ENCODE measurements at places on chromosomes 3 and 15.

- no peak for DNase-seq
Observed at GRCh38 chr3:9402410-9403228, 5.2 kb downstream of the SETD5 start.

- DNase-seq: no peak
Observed at GRCh38 chr3:50112462-50112861, 23.7 kb downstream of the RBM5 start.

DNA sequence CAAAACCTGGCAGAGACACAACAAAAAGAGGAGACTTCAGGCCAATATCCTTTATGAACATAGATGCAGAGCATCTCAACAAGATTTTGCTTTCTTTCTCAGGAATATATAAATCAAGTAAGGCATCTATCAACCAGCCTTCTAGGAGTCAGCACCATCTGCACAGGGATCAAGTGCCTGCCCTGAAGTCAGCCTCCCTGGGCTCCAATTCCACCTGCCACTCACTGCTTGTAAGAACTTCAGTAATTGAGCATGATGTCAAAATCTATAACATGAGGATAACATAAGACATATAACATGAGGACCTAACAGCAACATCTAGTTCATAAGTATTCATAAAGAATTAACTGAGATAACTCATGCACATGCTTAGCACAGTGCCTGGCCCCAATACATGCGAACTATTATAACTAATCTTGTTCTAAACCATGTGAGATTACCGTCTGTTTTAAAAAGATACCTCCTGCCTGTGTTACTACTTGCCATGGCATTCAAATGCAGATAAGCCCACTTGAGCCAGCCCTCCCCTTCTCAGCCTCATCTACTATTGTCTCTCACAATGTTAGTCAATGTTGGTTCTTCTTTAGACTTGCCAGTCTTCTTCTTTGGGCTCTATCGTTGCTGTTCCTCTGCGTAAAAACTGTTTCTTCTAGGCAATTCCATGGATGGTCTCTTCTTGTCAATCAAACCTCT is 91.6 kb downstream of the PLD1 start:
- no peak for DNase-seq

- DNase-seq: no peak
Observed at GRCh38 chr15:73965094-73965757, 26.9 kb downstream of the STOML1 start.

DNA sequence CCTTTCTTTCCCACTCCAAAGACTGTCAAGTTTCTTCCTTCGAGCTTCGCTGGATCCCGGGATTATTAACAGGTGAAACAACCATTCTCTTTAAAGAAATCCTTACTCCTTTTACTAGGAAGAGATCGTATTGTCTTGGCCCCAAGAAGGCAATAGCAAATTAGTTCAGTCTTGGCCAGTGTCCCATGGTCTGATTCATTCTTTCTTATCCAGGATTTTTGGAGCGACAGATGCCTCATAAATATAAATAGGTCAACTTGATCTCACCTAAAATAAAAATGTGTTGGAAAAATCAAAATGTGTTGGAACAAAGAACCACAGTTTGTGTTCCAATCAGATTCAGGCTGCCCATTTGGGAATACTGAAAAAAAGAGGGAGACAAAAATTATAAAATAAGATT is 140.1 kb upstream of the TMEM108 start:
- DNase-seq: no peak

- no peak for DNase-seq
Observed at GRCh38 chr3:111786922-111787321, 72.1 kb upstream of the PHLDB2 start.

GRCh38 chr3:38620236-38620635 is 29.3 kb downstream of the SCN5A start:
- DNase-seq: no peak

DNA sequence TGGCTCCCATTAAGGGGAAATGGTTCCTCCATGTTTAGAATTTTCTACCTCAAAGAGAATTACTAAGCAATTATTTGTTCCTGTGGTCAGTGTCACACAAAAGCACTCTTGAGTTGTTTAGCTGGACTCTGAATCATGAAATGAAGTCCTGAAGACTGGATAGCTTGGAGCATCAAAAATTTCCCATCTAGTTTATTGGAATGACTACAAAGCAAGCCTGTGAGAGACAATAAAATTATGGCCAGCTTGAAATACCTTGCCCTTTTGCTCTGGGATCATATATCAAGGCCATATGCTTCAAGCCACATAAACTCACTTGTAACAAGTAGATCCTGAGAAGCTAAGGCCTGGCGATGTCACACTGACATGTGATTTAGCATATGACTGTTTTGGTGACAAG is 292.3 kb downstream of the TIGIT start:
- DNase-seq: no peak

DNA sequence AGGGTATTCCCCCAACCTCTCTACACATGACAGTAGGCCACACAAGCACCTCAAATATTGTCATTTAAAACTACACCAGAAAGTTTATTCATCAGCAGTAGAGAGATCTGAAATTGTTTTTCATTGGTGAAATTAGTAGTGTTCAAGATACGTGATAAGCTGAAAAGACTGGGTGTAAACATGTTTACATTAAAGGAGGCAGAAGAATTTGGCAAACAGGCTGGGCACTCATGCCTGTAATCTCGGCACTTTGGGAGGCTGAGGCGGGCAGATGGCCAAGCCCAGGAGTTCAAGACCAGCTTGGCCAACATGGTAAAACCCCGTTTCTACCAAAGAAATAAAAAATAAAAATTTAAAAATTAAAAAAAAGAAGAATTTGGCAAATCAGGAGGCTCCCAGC is 255.6 kb downstream of the FOXP1 start:
- no peak for DNase-seq

GRCh38 chr3:34056181-34056910 is 257.9 kb downstream of the PDCD6IP start:
- no peak for DNase-seq

DNA sequence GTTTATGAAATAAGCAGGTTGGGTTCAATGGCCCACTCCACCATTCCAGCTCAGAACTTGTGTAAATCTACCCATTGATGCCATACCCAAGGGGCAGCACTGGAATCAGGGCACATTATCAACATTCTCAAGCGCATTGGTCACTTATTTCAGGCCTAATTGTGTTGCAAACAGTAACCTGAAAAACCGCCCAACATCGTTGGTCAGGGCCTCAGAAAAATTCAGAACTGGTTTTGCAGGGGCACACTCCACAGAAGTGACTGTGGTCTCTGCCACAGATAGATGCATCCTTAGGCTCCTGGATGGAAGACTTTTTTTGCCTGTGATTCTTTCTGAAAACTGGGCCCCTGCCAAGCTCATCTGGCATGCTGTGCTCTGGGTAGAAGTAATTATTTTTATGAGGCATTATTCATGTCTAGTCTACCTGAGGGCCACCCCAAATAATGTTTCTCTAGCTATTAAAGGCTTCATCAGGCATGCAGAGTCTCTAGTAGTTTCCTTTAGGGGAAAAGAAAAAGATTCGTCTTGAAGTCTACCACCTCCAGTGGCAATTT is 21.7 kb upstream of the LRTM1 start:
- DNase-seq: no peak

DNA sequence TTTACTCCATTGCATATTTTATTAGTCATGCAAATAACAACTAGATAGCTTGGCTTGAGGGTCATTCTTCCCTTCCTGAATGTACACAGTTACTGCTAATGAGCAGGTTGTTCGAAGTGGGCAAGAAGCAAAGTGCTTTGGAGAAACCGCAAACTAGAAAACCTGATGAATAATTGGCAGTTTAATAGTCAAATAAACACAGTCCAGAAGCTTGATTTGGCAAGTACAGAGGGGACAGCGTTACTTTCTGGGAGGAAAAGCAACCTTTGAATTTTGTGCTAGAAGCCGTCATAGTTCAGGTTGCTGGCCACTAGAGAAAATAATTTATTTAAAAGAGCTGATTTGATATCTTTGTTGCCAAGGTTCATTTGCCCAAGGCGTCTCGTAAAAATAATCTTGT is 94.9 kb downstream of the MFSD1 start:
- DNase-seq: no peak

DNA sequence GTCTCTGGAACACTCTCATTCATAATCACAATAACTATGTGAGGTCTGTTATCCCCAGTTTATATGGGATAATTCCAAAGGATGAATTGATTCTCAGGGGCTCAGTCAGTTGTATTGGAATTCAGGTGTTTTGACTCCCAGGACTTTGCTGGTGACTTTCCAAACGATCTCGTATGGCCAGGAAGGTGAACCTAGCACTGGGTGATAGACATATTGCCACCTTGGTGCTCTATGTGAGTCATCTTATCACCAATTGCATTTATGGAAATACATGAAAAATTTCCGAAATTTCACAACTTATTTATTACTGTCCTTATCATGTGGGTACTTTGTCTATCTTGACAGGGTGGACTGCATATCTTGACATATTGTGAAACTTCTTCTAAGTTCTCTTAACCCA is 287.3 kb downstream of the WDR72 start:
- DNase-seq: no peak

DNA sequence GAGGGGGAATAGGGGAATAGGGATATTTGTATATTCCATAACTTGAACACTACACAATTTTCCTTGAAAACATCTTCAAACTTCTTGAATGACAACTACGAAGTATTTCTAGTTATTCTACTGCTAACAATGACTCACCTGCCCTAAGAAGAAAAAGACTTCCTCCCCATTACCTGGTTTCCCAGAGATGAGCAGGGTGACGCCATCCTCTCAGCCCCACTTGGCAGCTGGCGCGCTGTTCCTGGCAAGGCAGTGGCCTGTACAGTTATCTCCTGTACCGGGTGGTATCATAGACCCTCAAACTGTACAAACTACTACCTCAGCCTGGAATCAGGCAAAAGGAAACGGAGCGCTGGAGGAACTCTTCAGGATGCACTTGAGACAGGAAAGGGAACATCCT is 10.4 kb downstream of the WDR82 start:
- DNase-seq: no peak

- no peak for DNase-seq
Observed at GRCh38 chr3:174215456-174215855, 643.7 kb upstream of the NAALADL2 start.

DNA sequence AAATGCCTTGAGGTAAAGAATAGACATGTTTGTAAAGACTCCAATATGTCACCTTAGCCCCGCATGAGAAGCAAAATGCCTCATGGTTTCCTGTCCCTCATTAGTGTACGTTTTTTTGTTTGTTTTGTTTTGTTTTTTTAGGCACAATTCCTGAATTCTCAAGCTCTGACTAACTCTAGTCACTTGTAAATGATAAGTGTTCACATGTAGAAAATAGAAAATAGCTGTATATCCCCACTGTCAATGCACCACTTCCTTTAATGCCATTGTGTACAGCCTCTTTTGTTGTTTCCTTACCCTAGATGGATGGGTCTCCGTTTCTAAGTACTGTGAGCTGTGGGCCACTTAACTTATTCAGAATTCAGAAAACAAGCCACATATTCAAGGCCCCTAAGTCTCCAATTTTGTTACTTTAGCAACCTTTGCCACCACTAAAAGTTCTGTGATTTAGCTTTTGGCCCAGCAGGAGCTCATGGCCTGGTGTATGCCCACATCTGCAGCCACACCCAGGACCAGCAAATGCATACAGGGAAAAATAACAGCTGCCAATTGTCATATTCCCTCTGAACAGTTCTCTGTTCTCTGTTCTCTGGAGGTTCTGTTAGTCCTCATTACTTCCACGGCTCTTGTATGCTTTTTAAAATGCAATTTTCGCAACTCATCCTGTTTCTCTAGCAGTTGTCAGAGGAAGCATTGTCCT is 655.5 kb downstream of the GBE1 start:
- DNase-seq: no peak

Data from fibroblast of skin of left biceps (primary cell).